ENCODE measurements at places on chromosomes 1 and 21. TPM values are rescaled to one million over a fixed set of nuclear protein-coding genes. Genes with fewer than 3 reads are reported as not detected.

DNA sequence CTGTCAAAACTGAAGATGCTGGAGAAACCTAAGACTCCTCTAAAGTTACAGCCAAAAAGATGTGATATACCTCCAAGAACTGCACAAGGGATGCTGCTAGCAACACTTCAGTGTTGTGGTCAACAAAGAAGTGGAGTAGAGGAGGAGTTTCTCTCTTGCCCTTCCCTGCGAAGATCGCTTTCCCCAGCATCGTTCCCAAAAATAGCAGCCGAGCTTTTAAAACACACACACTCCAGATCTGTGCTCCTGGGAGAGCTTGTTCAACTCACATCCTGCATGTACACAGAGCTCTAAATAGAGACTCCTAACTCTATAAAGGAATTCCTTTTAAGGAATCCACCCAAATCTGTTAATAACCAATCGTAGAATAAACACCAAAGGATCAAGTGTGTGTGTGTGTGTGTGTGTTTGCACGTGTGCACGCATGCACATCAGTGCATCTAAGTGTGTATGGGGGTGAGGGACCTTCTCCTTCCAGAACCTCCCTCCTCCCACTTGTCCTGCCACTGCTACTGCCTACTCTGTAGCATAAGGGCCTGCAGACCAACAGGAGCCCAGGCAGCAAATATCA lies 58.5 kb downstream of the PSMG1 start:
- DNase-seq, result no peak

GRCh38 chr21:26127918-26128317 lies 42.7 kb downstream of the APP start:
- no peak for DNase-seq

- no peak for DNase-seq
Measured at GRCh38 chr1:165644064-165644735, 13.2 kb downstream of the MGST3 start.

DNA sequence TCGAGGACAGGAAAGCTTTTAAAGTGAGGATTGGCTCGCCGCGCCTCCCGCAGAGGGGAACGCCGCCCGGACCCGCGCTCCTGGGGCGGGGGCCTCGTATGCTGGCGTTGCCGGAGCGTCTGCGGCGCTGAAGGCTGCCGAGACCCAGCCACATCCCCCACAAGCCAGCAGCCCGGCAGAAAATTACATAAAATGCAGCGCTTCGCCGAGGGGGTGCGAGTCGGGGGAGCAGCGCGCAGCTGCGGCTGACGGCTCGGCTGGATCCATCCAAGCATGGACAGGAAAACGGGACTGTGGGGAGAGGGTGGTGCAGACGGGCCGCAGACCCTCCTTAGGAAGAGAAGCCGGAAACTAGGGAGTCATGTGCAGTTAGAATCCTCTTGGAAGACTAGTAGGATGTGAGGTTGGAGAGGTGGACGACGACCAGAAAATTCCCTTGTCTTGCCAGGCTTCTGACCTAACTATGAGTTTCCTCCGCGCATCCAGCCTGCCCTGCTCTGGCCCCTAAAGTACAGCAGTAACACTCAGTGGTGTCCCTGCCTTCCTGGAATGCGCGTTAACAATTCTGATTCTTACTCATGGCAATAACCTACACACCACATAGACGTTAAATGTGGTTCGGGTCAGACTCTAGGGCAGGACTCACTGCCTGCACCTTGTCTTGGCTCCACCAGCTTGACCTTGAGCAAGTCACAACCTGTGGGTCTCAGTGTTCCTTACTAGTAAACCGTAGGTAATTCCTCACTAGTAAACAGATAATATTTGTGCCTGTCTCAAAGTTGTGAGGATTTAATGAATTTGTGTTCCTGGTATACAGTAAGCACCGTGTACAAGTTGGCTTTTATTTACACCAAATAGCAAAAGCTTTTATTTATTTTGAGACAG lies 953 bp upstream of the BRWD1 start:
- DNase-seq, result no peak

- DNase-seq, result no peak
Measured at GRCh38 chr1:153374071-153374470, 1.4 kb downstream of the S100A12 start.

DNA sequence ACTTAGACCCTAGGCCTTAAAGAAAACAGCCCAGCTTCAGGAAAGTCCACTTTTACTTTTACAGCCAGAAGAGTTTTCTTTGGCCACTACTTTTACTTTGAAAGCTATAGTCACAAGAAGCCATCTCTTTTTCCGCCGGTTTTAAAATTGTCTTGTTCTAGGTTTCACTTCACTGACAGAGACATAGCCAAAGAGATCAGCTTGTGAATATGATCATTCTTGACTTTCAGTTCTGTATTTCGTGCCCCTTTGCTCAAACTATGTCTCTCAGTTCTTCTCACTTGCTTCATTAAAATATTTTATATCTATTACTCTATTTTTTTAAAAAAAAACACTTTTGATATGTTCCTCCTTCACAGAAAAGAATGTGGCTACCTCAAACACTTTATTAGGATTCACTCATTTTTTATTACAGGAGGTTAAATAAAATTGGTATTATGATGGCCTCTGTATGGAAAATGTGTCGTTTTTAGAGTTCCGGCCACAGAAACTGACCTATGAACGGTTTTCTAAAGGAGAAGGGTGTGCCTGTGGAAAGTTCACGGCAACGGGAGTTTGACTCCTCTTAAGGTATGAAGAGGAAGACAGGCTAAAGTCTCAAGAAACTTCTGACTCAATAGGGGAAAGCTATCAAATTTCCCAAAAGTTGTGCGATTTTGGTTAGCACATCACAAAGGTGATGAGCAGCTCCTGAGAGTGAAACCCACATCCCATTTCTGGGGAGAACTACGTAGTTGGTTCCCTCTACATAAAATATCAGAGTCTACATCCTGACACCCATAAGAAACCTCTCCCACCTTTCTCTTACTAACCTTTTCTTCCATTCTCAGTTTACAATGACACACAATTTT lies 1.2 kb downstream of the MCOLN2 start:
- no peak for DNase-seq

DNA sequence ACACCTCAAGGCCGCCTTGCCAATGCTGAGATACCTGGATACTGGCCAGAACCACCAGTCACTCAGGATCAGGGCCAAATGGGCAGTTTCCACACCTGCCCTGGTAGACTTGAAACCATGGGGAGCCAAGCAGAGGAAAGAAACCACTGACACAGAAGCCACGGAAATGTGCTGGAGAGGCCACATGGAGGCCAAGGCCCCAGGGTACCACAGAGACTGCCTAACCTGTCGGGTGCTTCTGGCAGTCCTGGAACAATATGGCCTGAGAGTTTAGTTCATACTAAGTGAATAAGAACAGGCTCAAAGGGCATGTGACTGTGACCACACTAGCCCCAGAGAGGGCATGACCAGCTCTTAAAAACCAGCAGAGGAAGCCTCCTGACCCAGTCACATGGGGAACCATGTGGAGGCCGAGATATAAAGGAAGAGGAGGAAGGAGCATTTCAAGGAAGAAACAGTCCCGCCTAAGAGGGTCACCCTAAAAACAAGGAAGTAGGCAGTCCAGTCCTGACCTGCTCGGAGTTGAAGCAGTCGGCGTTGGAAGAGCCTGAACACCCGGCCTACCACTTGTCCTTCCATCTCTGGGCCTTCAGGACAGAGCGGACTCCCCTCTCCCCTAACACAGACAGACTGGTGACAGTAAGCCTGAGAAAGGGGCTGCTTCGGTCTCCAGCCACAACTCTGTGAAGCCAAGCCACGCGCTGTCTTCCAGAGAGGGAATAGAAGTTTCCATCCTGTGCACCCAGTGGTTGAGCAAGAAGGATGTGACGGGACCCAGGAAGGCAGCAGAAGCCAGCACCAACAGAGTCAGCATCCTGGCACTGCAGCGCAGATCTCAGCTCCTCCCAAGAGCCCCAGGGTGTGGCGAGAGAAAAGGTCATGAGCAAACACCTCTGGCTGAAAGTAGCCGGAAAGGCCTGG lies at the start of gene DENND2D:
TSS of gene DENND2D (minus strand) at position 766 of the 921 bp plus-strand sequence. CDS start at position 579, 187 bp downstream.
- peak; percentile 64 for DNase-seq

DNA sequence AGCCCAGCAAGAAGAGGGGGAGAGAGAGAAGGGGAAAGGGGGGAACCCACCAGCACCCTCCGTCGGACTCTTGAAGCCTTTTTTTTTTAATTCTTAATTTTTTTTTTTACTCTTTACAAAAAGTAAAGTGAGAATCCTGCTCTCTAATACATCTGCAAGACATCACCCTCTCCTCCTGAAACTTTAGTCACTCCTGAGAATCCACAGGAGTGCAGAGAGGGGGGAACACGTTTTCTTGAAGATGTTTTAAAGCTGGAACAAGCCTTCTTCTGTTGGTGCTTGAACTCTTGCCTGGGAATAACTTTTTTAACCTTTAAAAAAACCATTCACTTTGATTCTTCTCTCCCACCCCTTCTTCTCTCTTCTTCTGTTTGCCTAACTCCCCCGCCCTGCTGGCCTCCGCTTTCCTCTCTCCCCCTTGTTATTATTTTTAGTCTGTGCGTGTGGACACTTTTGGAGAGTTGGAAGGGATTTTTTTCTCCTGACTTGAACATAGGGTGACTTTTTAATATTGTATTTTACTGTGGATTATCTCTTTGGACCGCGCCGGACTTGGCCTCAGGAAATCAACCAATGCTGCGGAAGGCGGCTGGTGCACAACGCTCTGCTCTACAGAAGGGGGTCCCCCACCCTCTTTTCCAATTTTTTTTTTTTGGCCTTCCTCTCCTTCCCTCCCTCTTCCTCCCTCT lies 383 bp upstream of the PRRX1 start:
- DNase-seq, result no peak

DNA sequence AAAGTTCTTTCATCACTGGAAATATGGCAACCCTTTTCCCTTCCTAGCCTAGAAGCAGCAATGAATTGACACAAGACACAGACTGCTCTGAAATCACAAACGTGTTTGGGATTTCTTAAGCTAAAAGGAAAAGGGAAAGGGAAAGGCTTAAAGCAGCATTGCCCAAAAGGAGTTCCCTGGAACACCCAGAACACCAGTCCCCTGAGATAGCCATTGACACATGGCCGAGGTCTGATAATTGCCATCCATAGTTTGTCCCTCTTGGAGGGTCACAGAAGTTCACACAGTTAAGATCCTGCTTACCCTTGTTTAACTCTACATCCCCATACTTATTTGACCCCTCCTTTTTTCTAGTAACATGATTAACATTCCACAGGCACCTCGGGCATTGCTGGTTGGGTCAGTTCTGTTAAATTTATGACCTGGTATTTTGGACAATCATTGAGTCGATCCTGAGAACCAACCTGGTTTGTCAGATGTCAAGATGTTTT lies 72.9 kb downstream of the ZNF281 start:
- DNase-seq, result no peak

C1orf185 gene
- not detected for polyA plus RNA-seq

ANKRD34A gene
- not detected for polyA plus RNA-seq

AMY1A gene
- polyA plus RNA-seq, result not detected

ELAPOR1 gene
- 6.2 TPM for polyA plus RNA-seq

PRMT6 gene
- 18.7 TPM for polyA plus RNA-seq

GPR52 gene
- not detected for polyA plus RNA-seq

All from immature natural killer cell (primary cell).